NAMALWA (cell line): ENCODE measurements at places on chromosomes 1 and 21.

GRCh38 chr1:164673584-164674214 is 114.7 kb downstream of the PBX1 start:
- DNase-seq: peak; percentile 39

- no peak for DNase-seq
These were observed 12.7 kb downstream of the UBE2J2 start for GRCh38 chr1:1260843-1261560.

DNA sequence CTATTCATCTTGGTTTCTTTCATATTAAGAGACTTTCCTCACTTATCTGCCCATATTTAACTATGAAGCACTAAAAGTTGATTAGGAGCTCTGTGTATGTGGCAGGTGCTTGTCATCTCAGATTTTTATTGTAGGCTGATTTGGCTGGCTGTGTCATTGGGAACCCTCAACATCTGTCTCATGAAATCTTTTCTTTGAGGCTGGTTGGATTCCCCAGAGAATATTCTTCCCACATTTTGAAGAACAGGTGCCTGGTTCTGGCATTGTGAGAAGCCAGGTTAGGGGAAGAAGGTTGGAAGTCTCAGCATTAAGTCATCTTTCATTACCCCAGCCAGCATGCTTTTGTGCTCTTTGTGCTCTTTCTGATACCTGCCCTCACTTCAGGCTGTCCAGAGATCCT is 37.1 kb downstream of the EEIG2 start:
- DNase-seq: no peak

GRCh38 chr1:193355626-193356025 is 169.2 kb upstream of the B3GALT2 start:
- no peak for DNase-seq

- peak; percentile 43 for DNase-seq
These were observed 658 bp downstream of the UBXN11 start for GRCh38 chr1:26305667-26306289.

DNA sequence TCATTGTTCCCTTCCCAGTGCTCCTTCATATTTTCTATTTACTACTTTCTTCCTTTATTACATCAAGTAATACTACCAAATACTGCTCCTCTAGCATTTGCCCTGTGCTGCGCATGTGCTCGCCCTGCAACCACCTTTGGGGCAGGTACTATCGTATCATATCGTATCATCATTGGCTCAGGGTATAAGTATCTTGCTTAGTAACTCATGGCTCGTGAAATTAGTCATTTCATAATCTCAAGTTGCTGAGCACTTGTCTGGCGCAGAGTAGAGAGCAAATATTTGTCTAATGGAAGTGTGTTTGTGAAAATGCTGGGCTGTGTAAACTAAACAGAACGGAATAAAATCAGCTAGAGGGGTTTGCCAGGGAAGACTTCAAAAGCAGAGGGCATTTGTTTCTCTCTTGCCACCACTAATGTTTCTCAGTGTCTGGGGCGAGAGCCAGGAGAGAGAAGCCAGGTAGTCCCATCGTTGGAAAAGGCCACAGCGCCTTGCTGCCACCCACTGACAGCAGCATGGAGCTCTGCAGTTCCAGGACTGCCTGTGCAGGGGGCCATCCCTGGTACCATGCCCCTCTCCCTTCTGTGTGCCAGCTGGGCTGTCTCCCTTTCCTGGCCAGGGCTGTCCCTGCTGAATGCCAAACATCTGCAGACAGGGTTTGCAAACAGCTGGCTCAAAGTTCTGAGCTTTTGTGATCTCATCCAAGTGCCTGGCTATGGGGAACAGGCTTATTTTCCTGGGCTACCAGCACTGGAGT is 20.0 kb upstream of the CPT2 start:
- no peak for DNase-seq
